Sciatic nerve (tissue), 2 donors: ENCODE measurements at places on chromosomes 1 and 21. TPM values are rescaled to one million over a fixed set of nuclear protein-coding genes. Genes with fewer than 3 reads are reported as not detected.
A peak's percentile ranks its signal among the peaks of the same experiment; 100 is the strongest.

DNA sequence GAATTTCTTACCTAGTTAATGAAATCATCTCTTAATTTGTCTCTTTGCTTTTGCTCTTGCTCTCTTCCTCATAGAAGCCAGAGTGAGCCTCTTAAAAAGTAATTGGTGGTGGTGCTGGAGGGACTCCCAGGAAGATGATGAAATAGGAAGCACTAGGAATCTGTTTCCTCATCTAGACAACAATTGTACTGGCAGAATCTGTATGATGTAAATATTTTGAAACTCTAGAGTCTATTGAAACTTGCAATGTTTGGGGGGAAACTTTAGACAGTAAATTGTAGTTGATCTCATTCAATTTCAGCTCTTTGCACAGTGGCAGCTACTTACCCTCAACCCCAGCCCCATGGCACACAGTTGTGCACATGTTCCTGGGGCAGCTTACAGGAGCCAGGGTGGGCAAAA is 10.6 kb downstream of the RGSL1 start:
- no peak for DNase-seq

- no peak for DNase-seq
These were observed 3.5 kb downstream of the C1orf116 start for GRCh38 chr1:207028884-207029650.

GRCh38 chr1:209086486-209087192 is 496.9 kb upstream of the CAMK1G start:
- no peak for DNase-seq

GRCh38 chr1:76425201-76426145 is 350.9 kb downstream of the ST6GALNAC3 start:
- DNase-seq = no peak

DNA sequence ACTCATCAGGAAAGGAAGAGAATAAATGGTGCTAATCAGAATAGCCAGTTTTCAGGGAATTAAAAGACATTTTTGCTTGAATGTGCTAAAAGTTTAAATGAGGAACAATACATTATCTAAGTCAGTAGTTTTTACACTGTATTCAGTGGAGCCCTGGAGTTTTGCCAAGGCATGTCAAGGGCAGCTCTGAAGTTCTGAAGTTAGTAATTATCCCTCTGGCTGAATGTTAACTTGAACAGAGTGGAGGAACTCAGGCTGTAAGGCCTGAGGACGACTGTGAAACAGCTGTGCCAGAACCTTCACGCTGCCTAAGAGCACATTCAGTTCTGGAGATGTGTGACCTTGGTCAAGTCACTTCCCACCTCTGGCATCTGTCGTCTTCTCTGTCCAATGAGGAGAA is 68.1 kb downstream of the EDEM3 start:
- no peak for DNase-seq

DNA sequence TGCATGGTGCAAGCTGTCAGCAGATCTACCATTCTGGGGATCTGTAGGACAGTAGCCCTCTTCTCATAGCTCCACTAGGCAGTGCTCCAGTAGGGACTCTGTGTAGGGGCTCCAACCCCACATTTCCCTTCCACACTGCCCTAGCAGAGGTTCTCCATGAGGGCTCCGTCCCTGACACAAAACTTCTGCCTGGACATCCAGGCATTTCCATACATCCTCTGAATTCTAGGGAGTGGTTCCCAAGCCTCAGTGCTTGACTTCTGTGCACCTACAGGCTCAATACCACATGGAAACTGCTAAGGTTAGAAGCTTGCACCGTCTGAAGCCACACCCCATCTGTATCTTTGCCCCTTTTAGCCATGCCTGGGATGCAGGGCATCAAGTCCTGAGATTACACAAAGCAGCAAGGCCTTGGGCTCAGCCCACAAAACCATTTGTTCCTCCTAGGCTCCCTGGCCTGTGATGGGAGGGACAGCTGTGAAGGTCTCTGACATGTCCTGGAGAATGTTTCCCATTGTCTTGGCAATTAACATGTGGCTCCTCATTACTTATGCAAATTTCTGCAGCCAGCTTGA is 117.0 kb upstream of the NFIA start:
- no peak for DNase-seq

DNA sequence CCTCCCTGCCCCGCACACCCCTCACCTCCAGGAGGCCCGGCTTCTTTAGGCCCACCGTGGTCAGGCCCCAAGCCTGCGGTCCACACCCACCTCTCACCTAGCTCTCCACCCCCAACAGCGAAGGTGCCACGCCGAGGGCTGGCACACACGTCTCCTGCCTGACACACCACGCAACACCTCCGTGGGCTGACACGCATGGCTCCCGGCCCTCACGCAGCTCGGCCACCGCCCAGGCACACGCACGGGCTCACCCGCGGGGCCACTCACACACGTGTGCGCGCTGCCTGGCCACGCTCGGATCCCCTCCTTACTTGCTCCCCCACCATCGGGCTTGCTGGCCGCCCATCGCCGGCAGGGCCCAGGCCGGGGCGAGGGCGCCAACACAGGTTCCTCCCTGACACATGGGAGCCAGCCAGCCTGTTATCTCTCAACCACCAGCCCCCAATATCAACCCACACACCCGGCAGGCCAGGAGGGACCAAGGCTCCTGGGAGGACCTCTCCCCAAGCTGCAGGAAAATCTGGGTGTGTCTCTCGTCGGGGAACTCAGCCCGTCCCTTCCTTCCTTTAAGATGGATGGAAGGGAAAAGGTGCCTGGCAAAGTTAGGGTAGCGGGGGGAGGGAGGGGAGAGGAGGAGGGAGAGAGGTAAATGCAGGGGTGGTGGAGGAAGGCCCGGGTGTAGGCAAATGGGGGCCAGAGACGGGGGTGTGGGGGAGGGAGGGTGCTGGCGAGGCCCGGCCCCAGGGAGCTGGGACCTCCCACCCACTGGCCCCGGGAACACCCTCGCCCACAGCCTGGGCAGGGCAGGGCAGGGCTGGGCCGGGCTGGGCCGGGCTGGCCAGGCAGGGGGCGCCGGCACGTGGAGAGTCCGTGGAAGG is 546 bp downstream of the ELOVL1 start:
- DNase-seq = no peak

DNA sequence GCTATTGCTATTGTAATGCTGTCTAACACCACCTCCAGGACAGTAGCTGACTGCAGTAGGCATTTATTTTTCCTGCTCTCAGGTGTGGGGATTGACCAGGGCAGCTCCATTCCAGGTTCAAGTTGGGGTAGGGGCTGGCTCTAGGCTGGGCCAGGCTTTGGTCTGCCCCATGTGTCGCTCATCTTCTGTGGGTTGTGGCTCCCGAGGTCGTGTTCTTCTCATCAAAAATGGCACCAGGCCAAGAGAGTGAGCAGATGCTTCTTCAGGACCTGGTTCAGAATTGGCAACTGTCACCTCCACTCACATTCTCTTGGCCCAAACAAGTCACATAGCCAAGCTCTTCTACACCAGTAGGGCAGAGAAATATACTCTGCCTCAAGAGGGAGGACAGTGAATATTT is 133.7 kb downstream of the PTPRU start:
- peak; percentile 14 for DNase-seq

- no peak for DNase-seq
These were observed 22.4 kb upstream of the SYNC start for GRCh38 chr1:32724678-32725614.

DNA sequence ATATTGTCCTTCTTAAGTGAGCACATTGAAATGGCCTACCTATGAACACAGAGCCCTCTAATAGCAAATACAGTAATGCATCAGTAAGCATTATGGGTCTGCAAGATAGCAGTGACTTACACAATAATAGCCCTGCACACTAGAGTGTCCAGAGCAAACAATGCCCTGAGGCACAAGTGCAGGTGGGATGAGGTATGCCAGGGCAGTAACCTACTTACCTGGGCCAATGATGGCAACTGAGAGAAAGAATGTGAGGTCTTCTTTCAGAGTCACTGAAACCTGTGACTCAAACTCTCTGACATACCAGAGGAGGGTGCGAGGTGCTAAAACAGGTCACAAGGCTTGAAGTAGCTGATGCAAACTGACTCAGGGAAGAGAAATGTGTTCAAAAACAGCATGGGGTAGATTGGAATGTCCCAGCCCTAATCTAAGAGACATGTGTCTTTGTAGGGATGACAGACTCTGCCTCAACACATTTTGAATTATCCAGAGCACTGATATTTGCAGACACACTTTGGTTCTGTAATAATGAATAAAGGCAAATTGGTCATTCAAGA is 168.5 kb upstream of the RUNX1 start:
- DNase-seq = no peak

- no peak for DNase-seq
These were observed 50.5 kb upstream of the IPO9 start for GRCh38 chr1:201778279-201779065.

GRCh38 chr1:24620678-24621077 is 22.4 kb upstream of the SRRM1 start:
- no peak for DNase-seq

GRCh38 chr21:33976082-33977016 is 60.7 kb upstream of the ATP5PO start:
- DNase-seq = no peak

- DNase-seq = no peak
These were observed 74.8 kb upstream of the TINAGL1 start for GRCh38 chr1:31501505-31501904.

DNA sequence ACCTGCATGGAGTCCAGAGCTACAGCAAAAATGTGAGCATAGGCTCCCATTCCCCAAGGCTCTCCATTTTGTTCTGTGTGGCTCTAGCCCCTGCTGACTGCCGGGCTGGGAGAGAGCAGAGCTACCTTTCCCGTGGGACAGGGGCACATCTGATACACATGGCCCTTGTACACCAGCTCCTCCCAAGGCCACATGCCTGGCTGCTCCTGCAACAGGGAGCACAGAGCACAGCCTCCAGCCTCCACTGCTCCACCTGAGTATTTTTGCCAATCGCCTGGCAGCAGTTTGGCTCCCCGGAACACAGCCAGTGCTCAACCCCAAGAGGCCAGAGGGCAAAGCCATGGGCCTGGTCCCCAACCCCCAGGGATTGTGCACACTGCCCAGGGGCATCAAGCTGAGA is 146.5 kb downstream of the CHD1L start:
- DNase-seq = no peak

DNA sequence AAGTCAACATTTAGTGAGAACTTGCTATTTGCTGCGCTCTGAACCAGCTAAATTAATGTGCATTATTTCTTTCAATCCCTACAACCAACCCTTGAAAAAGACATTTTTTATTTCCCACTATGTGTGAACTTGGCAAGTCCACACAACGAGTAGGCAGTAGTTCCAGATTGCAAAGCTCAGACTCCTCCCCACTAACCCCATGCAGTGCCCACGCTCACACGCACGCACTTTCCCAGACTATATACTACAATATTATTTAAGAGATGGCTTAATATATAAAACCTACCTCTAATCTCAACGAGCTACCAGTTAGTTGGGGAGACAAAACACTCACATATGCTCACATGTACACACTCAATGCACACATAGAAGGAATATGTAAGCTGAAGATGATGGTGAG is 671.2 kb downstream of the LMO4 start:
- no peak for DNase-seq

GRCh38 chr1:172720339-172720738 is 61.4 kb downstream of the FASLG start:
- no peak for DNase-seq

DNA sequence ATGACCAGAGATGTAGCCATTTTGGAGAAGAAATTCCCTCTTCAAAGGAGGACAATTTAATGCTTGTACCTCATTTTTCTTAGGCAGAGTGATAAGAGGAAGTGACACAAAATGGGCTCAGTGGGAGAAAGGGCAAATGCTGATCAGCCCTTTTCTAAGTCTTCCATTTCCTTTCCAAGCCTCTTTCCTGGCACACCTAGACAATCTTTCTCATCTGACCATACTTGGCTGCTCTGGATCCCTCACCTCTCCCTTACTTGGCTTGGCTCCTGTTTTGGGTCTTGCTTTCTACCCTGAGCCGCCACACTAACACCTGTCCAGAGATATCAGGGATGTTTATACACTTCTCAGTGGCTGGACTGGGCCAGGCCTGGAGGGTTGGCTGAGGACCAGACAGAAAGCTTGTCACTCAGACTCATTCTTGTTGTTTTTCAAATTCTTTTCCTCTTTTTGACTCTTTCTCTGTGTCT is 13.1 kb downstream of the TXNIP start:
- peak; percentile 50 for DNase-seq

- no peak for DNase-seq
These were observed 7.6 kb upstream of the ATF3 start for GRCh38 chr1:212600980-212601379.

GRCh38 chr21:18248171-18248570 is 3.5 kb downstream of the CHODL start:
- no peak for DNase-seq

- DNase-seq = no peak
These were observed 349.4 kb downstream of the NUF2 start for GRCh38 chr1:163670989-163671757.

GRCh38 chr1:206503591-206504362 is 3.6 kb upstream of the RASSF5 start:
- no peak for DNase-seq

DNA sequence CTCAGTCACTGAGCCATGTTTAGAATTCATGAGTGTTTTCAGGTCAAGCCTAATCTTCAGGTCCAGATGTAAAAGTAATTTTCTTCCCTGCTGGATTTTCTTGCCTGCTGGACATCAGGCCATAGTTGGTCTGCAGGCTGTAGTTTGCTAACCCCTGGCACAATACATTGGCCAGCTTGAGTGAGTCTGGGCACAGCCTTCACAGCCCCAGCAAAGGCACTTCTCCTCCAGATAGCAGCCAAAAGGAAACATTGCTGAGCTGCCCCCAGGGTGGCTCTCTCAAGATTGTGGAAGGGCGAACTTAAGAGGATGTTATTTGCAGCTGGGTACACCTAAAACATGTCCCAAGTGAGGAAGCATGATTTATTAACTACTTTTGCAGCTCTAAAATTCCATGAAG is 126.8 kb downstream of the PIK3R3 start:
- DNase-seq = no peak

GRCh38 chr1:232844791-232845190 is 39.6 kb downstream of the MAP10 start:
- DNase-seq = no peak

GRCh38 chr1:55007625-55008024 is 8.9 kb downstream of the BSND start:
- DNase-seq = no peak

The CNR2 gene
- total RNA-seq = 0.09 TPM

The KISS1 gene
- total RNA-seq = not detected

The BTBD8 gene
- total RNA-seq = 14.9 TPM

The CD52 gene
- total RNA-seq = 13.2 TPM

The BTBD19 gene
- 35.0 TPM for total RNA-seq

The TMIGD3 gene
- total RNA-seq = 1.2 TPM

The NBPF4 gene
- total RNA-seq = 0.18 TPM

The CLCA4 gene
- not detected for total RNA-seq

The VSIG8 gene
- not detected for total RNA-seq

The PODN gene
- 222 TPM for total RNA-seq

The NR0B2 gene
- not detected for total RNA-seq

The NCAM2 gene
- total RNA-seq = 41.2 TPM

The OR2T29 gene
- total RNA-seq = not detected
